ENCODE measurements at places on chromosomes 11 and 22.

DNA sequence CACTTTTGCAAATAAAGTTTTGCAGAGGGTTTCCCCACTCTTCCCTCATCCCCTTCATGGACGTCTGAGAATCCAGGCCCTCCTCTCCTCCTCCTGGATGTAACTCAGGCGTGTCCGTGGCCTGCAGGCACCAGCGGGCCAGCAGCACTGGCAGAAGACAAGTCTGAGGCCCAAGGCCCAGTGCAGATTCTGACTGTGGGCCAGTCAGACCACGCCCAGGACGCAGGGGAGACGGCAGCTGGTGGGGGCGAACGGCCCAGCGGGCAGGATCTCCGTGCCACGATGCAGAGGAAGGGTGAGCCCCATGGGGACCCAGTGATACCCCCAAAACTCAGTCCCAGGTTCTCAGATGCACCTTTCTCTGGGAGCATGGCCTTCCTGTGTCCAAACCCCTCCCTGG lies 14.4 kb downstream of the TUB start:
- no peak for DNase-seq

DNA sequence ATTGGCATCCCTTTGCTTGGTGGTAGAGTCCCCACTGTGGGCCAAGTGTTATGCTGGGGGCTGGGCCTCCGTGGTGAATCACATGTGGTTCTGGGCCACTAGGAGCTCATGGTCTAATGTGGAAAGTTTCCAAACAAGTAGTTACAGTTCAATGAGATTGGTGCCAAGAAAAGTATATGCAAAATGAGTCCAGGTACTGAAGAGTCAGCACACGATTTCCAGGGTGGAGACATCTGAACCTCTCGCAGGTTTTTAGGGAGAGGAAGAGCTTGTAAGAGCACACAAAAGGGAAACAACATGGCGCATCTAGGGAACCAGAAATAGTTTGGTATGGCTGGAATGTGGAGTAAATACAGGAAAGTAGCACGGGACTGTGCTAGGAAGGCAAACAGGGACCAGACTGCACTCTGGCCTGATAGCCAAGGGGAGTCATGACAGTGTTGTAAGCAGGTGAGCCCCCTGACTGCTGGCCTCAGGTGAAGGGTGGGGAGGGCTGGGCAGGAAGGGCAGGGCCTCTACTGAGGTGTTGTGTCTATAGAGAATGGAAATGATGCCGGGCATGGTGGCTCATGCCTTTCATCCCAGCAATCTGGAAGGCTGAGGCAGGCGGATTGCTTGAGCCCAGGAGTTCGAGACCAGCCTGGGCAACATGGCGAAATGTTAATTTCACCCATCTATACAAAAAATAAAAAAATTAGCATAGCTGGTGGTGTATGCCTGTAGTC lies 12.6 kb downstream of the POLR2F start:
- DNase-seq, result no peak

DNA sequence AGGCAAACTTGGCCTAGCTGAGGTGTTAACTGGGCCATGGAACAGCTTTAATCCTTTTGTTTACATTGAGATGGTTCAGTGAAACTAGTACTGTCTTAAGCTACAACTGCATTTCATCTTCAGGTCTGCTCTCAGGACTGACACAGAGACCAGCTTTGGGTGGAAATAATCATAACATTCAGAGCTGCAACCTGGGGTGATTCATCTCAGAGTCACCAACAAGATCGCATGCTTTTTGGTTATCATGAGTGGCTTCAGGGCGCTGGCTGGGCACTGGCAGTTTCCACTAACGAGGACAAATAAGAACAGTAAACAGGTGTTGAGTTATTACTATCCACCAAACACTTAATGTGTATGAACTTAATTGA lies 60.9 kb upstream of the PAX6 start:
- no peak for DNase-seq

GRCh38 chr11:66728693-66729385 lies at the start of gene SPTBN2:
Gene SPTBN2 (minus strand): TSS chr11:66729216. CDS start chr11:66721240, 7,976 bp downstream.
- peak; percentile 36 for DNase-seq

GRCh38 chr11:69881467-69882269 lies 62.5 kb upstream of the FGF3 start:
- peak; percentile 22 for DNase-seq
